ENCODE measurements at places on chromosomes 4 and X. TPM values are rescaled to one million over a fixed set of nuclear protein-coding genes. Genes with fewer than 3 reads are reported as not detected.
A peak's percentile ranks its signal among the peaks of the same experiment; 100 is the strongest.

- H3K27me3 ChIP-seq: no peaks in the 10 kb centered on the region
- H3K36me3 ChIP-seq: no peaks in the 10 kb centered on the region
- no peaks in the 10 kb centered on the region for H3K4me1 ChIP-seq
Measured at GRCh38 chr4:56683455-56683854, 2.4 kb upstream of the HOPX start.

The AMER1 gene
- 4.2 TPM for total RNA-seq

DNA sequence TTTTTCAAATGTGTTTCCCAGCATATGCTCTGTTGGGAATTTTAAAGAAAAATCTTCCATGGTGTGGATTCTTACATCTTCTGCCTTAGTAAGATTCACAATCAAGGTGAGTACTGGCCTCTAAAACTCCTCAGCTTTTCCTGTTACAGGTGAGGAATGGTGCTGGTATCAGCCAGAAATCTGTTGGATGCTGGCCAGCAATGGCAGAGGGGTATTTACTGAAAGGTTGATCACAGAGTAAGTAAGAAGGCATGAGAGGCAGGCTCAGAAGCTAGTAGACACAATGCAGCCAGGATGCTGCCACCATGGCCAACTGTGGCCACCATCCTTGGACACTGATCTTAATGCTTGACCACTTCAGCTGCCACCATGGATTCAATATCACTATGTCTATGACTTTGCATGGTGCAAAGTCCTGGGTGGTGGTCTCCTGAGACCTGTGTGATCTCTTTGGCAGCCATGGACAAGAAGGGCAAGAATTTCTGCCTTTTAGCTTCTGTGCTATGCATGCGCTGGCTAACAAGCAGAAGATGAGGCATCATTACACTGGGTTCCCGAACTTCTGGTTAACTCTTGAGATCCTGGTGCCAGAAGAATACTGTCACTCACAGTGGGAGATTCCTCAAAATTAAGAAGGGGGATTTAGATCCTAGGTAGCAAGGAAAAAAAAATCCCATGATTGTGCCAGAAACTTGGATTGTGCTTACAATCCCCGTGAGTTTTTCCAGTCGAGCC, 60.2 kb downstream of the CHRNA9 start:
- no peak overlapping the region for H3K4me3 ChIP-seq
- no peaks in the 10 kb centered on the region for H3K36me3 ChIP-seq
- no peaks in the 10 kb centered on the region for H3K27me3 ChIP-seq

GRCh38 chrX:11334165-11334564, 41.0 kb downstream of the AMELX start:
- DNase-seq: no peak
- H3K27ac ChIP-seq: no peak overlapping the region
- H3K4me1 ChIP-seq: no peaks in the 10 kb centered on the region
- no peaks in the 10 kb centered on the region for H3K36me3 ChIP-seq
- no peak overlapping the region for H3K4me3 ChIP-seq

DNA sequence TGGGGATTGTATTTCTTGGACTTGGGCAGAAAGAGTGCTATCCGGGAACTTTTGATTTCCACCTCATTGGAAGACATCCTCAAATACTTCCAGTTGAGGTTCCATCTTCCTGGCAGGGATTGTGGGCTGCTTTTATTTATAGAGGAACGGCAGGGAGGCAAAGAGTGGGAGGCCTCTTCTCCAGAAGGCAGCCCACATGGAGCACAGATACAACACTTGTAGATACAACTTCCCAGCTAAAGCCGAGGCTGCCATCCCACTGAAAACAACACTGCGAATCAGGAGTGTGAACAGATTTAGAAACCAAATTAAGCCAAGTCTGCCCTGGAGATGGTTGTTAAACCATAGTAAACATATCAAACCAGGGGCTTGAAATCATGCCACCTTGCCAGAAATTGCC, 212.8 kb upstream of the PPARGC1A start:
- no peaks in the 10 kb centered on the region for H3K27me3 ChIP-seq
- H3K36me3 ChIP-seq: no peaks in the 10 kb centered on the region
- no peak overlapping the region for H3K4me3 ChIP-seq
- no peak overlapping the region for H3K27ac ChIP-seq

GRCh38 chrX:21853578-21853977, 2.2 kb upstream of the YY2 start:
- H3K27ac ChIP-seq: no peak overlapping the region
- H3K36me3 ChIP-seq: no peaks in the 10 kb centered on the region
- H3K27me3 ChIP-seq: peaks cover 3% of the 10 kb centered on the region
- no peak overlapping the region for H3K4me3 ChIP-seq
- H3K4me1 ChIP-seq: no peaks in the 10 kb centered on the region
- DNase-seq: no peak

DNA sequence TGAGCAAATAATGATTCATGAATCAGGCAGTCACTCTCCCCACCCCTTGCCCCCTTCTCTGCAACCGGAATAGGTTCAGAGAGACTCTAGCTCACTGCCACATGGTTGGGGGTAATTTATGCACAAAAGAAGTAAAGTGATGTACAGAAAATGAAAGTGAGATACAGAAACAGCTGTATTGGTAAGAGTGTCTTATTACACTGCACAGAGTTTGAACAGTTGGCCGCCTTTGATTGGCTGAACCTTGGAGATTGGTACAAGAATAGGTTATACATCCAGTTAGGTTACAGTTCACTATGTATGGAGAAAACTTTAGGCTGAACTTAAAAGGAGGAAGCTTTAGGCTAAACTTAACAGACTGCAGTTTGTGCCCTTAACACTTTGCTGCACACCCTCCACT, 34.6 kb upstream of the DIAPH2 start:
- H3K4me1 ChIP-seq: no peaks in the 10 kb centered on the region
- no peak overlapping the region for H3K4me3 ChIP-seq
- peaks cover 12% of the 10 kb centered on the region for H3K27me3 ChIP-seq
- no peaks in the 10 kb centered on the region for H3K36me3 ChIP-seq
- DNase-seq: no peak

The KDR gene
- total RNA-seq: 43.9 TPM

The FAM47E gene
- 6.3 TPM for total RNA-seq

DNA sequence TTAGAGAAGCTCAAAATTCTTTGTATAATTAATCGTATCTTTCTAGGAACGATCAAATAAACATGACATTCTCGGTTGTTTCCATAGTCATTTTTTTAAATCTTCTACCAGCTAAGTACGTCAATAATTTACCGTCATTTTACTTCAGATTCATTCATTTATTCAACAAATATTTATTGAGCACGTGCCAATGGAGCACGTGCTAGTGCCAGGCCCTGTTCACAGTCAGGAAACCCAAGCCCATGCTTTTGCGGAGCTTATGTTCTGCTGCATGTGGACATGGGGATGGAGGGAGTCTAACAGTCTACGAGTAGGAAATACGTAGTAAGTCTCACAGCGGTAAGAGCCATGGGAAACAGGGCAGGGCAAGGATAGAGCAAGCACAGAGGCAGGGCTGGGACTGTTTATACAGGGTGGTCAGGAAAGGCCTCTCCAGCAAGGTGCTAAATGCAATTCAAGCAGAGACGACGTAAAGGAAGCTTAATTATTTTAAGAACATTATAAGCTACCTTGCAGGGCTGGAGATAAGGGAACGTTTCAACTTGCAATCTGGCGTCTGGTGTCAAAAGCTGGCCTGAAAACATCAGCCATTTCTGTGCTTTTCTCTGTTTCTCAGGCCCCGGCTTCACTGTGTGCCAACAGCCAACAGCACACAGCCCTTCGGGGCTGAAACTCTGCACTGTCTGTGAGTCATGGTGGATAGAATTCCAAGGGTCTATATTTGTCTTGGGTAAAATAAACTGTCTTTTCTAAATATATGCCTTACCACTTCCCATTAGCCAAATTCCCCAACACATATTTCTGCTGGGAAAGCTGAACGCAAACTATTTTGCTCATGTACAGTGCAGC, 517.1 kb upstream of the ZFP42 start:
- H3K27ac ChIP-seq: peak overlapping the region; percentile 77
- H3K36me3 ChIP-seq: no peaks in the 10 kb centered on the region
- peak; percentile 18 for DNase-seq
- H3K27me3 ChIP-seq: no peaks in the 10 kb centered on the region
- no peak overlapping the region for H3K4me3 ChIP-seq
- no peaks in the 10 kb centered on the region for H3K4me1 ChIP-seq

DNA sequence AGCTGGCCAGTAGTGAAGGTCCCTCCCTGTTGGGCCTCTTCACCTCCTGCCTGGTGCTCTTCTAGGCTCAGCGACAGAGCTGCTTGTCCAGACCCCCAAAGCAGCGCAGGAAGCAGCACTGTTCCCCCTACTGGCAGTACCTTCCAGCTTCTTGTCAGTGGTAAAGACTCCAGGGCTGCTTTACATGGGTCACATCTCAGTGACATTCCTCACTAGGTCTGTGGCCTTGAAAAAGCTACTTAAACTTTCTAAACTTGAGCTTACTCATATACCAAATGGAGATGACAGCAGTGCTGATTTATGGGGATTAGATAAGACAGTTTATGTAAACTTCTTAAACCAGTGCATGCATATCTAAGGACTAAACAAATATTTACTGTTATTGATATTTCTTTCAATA, 117.3 kb downstream of the FAT4 start:
- H3K4me3 ChIP-seq: no peak overlapping the region
- no peaks in the 10 kb centered on the region for H3K4me1 ChIP-seq
- H3K27me3 ChIP-seq: no peaks in the 10 kb centered on the region
- H3K36me3 ChIP-seq: no peaks in the 10 kb centered on the region
- peak; percentile 79 for DNase-seq

GRCh38 chr4:110516106-110516922, 40.4 kb downstream of the ENPEP start:
- no peaks in the 10 kb centered on the region for H3K4me1 ChIP-seq
- H3K27ac ChIP-seq: no peak overlapping the region
- no peaks in the 10 kb centered on the region for H3K27me3 ChIP-seq
- H3K36me3 ChIP-seq: no peaks in the 10 kb centered on the region
- DNase-seq: peak; percentile 58

DNA sequence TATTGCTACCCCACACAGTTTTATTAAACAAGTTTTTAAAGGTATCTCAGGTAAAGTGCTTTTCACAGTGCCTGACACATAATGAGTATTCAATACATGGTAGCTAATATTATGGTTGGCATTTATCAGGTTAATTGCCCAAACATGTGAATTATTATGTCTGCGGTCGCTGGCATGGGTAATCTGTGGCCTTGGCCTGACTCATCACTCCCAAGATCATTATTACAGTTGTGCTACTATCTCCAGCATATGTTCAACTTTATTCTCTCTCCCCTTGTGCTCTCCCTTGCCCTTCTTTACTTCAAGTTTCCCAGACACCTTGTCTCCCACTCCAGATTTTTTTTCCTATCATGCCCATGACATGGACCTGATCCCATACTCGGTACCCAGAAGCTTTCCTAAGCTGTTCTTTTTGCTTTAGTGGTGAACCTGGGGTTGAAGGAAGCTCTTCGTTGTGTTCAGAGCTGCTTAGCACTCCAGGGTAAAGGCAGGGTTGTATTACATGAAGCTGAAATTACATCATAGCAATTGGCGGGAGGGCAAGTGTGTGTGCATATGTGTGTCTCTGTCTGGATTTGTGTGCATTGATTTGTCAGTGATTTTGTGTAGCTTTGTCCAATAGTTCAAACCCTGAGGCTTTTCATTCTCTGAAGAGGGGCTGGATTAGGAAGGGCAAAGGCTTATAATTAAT, 176.5 kb upstream of the NRK start:
- no peaks in the 10 kb centered on the region for H3K27me3 ChIP-seq
- no peak overlapping the region for H3K27ac ChIP-seq
- H3K36me3 ChIP-seq: no peaks in the 10 kb centered on the region
- no peak for DNase-seq

DNA sequence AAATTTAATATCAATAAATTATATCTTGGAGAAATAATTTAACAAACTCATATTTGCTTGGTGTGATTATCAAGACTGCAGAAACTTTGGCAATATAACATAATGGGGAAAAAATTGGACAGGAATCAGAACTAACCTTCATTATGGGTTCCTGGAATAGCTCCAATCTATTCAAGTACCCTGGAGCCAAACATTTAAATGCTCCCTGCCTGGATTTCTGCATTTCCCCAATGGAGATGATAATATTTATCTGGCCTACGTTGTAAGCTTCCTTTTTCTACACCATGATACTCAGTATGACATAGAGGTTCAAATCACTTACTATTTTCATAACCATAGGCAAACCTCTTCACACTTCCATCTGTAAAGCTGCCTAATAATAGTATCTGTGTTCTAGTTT, 326.8 kb downstream of the TRIML1 start:
- H3K27ac ChIP-seq: no peak overlapping the region
- H3K4me3 ChIP-seq: no peak overlapping the region
- H3K4me1 ChIP-seq: no peaks in the 10 kb centered on the region
- DNase-seq: peak; percentile 8
- no peaks in the 10 kb centered on the region for H3K36me3 ChIP-seq
- no peaks in the 10 kb centered on the region for H3K27me3 ChIP-seq

GRCh38 chr4:167171928-167172327, 62.4 kb downstream of the SPOCK3 start:
- no peaks in the 10 kb centered on the region for H3K36me3 ChIP-seq

The F8A1 gene
- total RNA-seq: 3.2 TPM

The ETDB gene
- total RNA-seq: not detected

The WAS gene
- total RNA-seq: 8.1 TPM

The MAMLD1 gene
- total RNA-seq: 2.8 TPM

GRCh38 chr4:40750461-40751258, 905 bp downstream of the NSUN7 start:
- peak; percentile 44 for DNase-seq
- H3K27me3 ChIP-seq: no peaks in the 10 kb centered on the region
- H3K36me3 ChIP-seq: no peaks in the 10 kb centered on the region
- no peaks in the 10 kb centered on the region for H3K4me1 ChIP-seq

- no peak overlapping the region for H3K27ac ChIP-seq
- no peak overlapping the region for H3K4me3 ChIP-seq
- DNase-seq: no peak
- no peaks in the 10 kb centered on the region for H3K4me1 ChIP-seq
Measured at GRCh38 chrX:105488716-105489115, 268.2 kb upstream of the TEX13A start.

The P2RY4 gene
- 0.37 TPM for total RNA-seq

The RHOXF2 gene
- total RNA-seq: not detected

DNA sequence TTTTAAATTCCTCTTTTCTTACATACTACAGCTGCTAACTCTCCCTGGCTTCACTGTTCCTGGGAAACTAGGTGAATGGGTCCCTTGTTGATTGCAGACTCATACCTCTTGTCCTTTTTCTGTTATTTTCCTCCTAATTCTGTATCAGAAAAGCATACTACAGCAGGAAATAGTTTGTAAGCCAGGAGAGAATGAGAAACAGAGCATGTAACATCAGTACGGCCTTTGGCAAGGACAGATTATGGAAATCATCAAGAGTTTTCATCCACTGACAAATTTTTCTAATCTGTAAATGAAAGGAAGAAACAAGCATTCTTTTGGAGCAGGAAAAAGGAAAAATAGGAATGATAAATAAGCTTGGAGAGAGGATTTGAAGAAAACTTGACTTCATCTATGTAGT, 239.2 kb downstream of the ANTXR2 start:
- H3K4me3 ChIP-seq: no peak overlapping the region
- H3K4me1 ChIP-seq: no peaks in the 10 kb centered on the region
- no peaks in the 10 kb centered on the region for H3K27me3 ChIP-seq
- no peak for DNase-seq
- H3K36me3 ChIP-seq: no peaks in the 10 kb centered on the region
- no peak overlapping the region for H3K27ac ChIP-seq

- no peaks in the 10 kb centered on the region for H3K27me3 ChIP-seq
- H3K4me1 ChIP-seq: no peaks in the 10 kb centered on the region
- H3K36me3 ChIP-seq: no peaks in the 10 kb centered on the region
- DNase-seq: peak; percentile 97
Measured at GRCh38 chr4:1200425-1201035, 28.1 kb upstream of the SPON2 start.

- H3K27ac ChIP-seq: no peak overlapping the region
- DNase-seq: no peak
- H3K27me3 ChIP-seq: no peaks in the 10 kb centered on the region
- H3K4me1 ChIP-seq: no peaks in the 10 kb centered on the region
- no peaks in the 10 kb centered on the region for H3K36me3 ChIP-seq
Measured at GRCh38 chr4:56512166-56512565, 6.6 kb downstream of the ARL9 start.

All from lung (tissue), 17 donors.